ENCODE measurements at places on chromosomes 13 and 19.

GRCh38 chr19:7996883-7997282 lies 8.6 kb downstream of the ELAVL1 start:
- no peak for DNase-seq

DNA sequence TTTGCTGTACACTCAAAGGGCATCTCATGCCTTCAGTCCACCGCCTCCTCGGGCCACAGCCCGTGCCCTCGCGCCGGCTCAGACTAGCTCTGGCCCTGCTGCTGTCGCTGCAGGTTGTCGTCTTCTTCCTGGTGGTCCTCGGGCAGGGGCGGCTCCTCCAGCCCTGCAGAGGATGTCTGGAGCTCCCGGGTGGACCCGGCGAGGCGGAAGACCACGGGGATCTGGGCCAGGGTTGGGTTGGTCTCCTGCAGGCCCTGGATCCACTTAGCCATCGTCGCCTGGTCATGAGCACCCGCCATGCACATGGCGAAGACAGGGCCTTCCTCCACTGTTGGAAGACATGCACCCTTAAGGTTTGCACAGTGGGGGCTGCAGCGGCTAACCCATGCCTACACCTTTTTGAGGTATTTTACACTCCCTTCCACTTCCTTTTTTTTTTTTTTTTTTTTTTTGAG lies 489 bp upstream of the ZNF653 start:
- no peak for DNase-seq

DNA sequence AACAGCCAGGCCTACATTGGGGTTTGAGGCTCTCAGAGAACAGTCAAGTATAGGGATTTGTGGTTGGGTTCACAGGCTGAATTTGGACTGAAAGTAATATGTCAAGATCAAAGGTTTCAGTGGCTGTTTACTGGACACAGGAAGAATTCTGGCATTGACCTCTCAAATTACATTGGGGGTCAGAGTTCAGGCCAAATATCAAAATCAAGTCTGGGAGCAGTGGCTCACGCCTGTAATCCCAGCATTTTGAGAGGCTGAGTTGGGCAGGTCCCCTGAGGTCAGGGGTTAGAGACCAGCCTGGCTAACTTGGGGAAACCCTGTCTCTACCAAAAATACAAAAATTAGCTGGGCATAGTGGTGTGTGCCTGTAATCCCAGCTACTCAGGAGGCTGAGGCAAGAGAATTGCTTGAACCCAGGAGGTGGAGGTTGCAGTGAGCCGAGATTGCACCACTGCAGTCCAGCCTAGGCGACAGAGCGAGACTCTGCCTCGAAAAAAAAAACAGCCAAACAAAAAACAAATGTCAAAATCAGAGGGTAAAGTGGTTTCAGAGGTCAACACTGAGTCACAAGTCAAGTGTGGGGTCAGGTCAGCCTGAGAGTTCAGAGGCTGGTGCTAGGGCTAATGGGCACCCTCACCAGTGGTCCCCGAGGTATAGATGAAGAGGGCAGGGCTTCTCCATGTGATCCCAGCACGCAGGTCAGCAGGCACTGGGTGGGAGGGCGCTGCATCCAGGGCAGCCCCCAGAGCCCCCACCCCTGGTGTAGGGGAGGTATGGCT lies 1.5 kb downstream of the SLC27A5 start:
- DNase-seq: no peak

DNA sequence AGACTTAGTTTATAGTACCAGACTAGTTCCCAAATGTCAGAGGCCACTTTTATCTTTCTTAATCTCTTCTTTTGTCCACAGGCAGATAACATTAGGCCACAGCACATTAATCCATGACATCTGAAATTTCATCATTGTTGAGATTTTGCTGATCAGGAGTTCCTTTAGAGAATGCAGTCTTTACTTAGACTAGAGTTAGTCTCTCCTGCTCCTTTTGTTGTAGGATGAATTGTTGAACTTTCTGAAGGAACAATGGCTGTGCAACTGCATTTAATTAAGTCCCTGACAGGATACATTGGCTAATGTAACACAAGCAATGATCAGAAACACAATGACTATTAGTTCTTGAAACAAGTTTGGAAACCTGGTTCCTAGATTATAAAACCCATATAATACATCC lies 266.3 kb downstream of the PCDH20 start:
- DNase-seq: no peak

DNA sequence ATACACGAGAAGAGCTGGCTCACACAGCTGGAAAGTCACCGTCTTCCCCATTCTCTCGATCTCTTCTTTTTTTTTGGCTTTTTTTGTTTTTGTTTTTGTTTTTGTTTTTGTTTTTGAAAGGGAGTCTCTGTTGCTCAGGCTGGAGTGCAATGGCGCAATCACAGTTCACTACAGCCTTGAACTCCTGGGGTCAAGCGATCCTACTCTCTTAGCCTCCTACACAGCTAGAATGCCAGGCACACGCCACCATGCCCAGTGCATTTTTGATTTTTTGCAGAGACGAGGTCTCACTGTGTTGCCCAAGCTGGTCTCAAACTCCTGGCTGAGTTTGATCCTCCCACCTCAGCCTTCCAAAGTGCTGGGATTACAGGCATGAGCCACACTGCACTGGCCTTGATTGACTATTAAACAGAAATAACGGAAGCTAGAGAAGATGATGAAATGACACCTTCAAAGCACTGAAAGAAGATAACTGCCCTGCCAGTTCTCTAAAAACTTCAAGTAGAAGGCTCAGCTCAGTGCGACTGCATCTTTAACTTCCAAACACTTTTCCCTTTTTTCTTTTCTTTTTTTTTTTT lies 4.0 kb downstream of the FXYD3 start:
- no peak for DNase-seq

GRCh38 chr19:6806488-6806887 lies 34.0 kb downstream of the VAV1 start:
- no peak for DNase-seq

- DNase-seq: peak; percentile 27
These were observed 15.7 kb upstream of the B3GNT3 start for GRCh38 chr19:17778968-17779929.

GRCh38 chr19:54369082-54369687 lies 4.5 kb upstream of the LAIR1 start:
- no peak for DNase-seq

DNA sequence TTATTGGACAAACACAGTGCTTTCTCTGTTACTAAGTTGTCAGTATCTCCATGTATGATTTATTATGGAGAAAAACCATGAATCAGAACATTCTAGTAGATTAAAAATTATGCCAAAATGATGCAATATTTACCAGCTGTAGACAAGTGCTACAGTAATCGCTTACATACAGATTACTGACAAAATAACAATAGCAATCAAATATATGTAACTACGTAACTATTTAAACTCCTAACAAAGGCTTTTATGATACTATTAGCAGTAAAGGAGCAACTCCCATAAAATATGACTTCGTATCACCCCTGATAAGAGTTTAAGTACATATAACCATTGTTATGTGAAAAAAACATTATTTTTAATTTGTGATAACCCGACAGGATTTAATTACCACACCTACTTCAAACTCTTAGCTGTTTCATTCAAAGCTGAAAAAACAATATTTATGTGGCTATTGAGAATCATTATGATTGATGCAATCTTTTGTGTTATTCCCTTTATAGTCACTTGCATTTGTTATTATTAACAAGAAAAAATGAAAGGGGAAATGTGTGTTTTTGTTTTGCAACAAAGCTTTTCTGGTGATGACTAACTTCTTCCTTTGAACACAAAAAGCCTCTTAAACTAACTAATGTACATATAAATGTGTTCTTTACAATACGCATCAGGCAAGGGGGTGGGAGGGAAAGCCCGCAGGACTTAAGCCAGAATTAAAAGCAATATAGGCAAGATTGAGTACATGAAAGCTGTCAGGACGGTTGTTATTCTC lies 147.4 kb downstream of the ABCC4 start:
- DNase-seq: no peak

- no peak for DNase-seq
These were observed 33.4 kb upstream of the KLF5 start for GRCh38 chr13:73025217-73026012.

DNA sequence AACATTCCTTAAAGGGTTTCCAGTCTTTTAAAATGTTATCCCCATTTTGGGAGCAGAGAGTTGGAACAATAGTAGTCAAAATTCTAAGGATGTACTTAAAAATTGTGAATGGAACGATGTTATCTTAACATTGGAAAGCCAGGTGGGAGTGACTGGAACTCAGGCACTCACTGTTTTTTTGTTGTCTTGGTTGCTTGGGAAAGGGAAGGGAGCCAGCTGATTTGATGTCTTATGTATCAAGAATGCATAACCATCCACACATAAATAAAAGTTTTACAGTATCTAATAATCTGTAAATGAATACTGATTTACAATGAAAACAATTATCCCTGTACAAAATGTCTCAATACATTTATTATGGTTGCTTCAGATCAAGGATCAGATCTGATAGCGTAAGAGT lies 88.7 kb downstream of the SLC10A2 start:
- no peak for DNase-seq

DNA sequence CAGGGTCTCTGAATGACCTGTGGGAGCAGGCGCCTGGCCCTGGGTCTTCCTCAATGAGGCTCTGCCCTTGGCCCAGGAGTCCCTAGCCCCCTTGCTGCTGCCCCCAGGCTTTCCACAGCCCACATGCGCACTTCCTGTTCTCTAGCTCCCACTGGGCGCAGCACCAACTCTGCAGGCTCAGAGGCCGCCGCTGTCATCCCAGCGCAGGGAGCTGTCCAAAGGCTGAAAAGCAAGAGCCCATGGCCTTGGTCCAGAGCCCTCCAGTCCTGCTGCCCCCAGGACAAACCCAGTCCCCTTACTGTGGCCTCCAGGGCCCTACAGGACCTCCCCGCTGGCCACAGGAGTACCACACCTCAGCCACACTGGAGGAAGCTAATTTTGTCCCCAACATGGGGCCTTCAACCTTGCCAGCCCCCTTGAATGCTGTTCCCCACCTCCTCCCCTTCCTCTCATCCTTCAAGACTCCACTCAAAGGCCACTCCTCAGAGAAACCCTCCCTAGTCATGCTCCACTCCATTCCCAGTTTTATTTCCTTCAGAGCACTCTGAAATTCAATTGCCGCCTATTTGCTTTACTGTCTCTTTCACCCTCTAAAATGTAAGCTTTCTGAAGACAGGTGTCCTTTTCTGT lies 8.0 kb upstream of the POU2F2 start:
- DNase-seq: peak; percentile 85

GRCh38 chr13:45838171-45838745 lies 13.3 kb downstream of the SIAH3 start:
- DNase-seq: no peak

- DNase-seq: peak; percentile 41
These were observed 483.2 kb downstream of the EFNB2 start for GRCh38 chr13:106052200-106052767.

GRCh38 chr13:43269037-43269481 lies 245.7 kb downstream of the DNAJC15 start:
- DNase-seq: peak; percentile 78

- no peak for DNase-seq
These were observed 89.2 kb downstream of the CACNA1A start for GRCh38 chr19:13417054-13417453.

- DNase-seq: no peak
These were observed 1020.5 kb upstream of the SLC10A2 start for GRCh38 chr13:104086759-104087158.

DNA sequence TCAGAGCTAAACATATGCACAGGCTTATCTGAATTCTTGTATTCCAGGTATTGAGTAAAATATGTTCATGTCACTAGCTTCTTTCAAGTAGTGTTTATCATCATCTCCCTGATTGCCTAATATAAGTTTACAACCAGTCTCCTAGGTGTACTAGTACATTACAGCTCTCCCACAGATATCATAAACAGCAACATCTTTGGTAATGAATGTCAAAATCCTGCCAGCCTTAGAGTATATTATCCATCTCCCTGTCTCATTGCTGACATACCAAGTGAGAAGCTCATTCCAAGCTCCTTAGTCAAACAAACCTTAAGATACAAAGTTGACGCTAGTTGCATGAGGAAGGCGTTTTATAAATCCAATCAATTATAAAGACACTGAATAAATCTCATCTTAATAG lies 689.1 kb upstream of the GPC6 start:
- no peak for DNase-seq

- peak; percentile 56 for DNase-seq
These were observed 55.6 kb upstream of the ALOX5AP start for GRCh38 chr13:30679483-30680330.

- DNase-seq: peak; percentile 68
These were observed 916.4 kb downstream of the UQCRFS1 start for GRCh38 chr19:28296506-28296905.

DNA sequence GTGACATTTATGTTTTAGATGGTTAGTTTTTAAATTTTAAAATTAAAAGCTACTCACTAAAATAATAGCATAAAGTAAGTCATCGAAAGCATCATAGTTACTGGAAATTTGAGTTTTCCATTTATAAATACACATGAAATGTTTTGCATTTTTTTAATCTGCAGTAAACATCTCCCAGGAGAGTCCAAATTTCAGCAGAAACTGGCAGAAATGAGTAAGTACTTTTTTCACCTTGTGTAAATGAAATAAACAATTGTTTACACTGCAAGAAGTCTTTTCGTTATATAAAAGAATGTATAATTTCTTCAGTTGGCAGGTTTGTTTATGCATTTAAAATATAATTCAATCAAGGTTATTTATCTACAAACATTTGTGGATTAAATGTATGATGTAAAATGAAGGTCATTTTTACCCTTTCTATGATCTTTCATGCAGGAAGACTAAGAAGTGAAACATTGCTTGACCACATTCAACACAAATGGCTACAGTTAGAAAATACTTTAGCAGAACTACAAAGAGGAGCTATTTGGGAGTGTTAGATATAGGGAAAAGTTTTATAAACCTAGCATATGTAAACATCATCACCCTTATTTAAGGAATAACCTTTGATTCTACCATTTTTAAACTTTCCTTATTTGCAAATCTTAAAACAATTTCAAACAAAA lies 55.6 kb downstream of the RCBTB2 start:
- DNase-seq: no peak

DNA sequence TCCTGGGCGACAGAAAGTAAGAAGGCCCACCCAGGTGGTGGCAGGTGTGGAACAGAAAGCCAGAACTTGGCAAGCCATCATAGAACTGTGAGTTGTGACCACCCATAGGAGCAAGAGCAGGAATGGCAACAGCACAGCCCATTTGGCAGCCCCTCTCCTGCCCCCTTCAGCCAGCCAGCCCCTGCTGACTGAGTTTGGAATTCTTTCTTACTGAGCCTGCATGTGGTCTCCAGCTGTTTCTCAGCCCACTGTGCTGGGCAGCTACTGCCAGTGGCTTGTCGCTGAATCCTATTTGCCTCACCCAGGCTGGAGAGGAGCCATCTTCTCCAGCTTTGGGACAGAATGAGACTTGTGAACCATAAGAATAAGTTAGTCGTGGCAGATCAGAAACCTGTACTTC lies 28.3 kb downstream of the CNMD start:
- DNase-seq: peak; percentile 11

GRCh38 chr13:50026788-50027473 lies 11.7 kb downstream of the KCNRG start:
- DNase-seq: no peak

GRCh38 chr13:21176982-21177284 lies 475 bp downstream of the MRPL57 start:
- DNase-seq: no peak

GRCh38 chr19:32910874-32911273 lies 41.3 kb upstream of the SLC7A9 start:
- no peak for DNase-seq

- no peak for DNase-seq
These were observed 6.4 kb upstream of the ELF1 start for GRCh38 chr13:41025518-41025917.

Measured in AG20443 (cell line).